ENCODE measurements at places on chromosomes 12 and 14.

GRCh38 chr12:43882578-43883178 lies 46.8 kb downstream of the TMEM117 start:
- no peak for DNase-seq

GRCh38 chr12:5840944-5841343 lies 104.1 kb downstream of the ANO2 start:
- DNase-seq, result no peak

DNA sequence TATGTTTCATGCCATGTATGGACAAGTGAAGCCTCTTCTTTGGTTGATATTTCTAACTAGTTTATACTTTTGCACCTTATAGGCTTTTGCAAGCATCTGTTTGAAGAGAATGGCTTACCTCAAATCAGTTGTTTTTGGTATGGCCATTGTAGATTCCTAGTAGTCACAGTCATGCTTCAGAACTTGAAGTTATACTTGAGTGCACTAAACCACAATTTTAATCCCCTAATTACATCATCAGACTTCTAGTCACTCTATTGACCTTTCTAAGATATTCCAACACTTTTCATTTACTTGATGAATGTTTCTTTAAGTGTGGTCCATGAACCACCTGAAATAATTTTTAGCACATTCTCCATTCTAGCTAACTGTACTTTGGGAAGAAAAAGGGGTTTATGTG lies 18.6 kb upstream of the KLRB1 start:
- DNase-seq, result no peak

DNA sequence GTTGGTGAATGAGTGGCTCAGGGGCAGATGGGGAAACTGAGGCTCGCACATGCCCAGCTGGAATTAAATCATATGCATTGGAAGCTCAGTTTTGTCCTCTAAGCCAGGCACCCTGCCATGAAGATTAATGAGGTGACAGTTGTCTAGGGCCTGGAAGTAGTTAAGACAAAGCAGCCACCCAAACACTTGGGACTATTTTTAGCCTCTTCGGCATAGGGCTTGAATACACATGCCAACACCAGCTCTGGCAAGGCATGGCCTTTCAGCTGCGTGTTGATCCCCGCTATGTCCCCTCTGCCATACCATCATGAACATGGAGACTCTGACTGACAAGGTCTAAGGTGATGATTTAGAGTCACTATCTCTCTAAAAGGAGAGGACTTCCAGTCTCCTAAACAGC lies 250.2 kb downstream of the KSR2 start:
- no peak for DNase-seq

GRCh38 chr14:92552066-92552465 lies 38.5 kb downstream of the RIN3 start:
- no peak for DNase-seq

DNA sequence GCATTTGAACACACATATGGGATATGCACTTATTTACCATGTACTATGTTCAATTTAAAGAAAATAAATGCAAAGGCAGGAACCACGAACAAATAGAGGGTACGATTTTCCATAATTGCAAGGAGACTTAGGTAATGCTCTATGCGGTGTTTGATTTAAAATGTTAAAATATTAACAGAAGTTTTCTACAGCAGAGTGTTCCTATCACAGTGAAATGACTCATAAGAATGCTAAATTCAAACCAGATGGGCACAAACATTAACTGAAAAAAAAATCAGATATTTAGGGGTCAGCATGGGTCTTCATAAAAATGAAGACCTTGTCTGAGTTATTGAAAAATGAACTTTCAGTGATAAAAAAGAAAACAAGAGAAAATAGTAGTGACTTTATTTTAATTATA lies 65.4 kb downstream of the LLPH start:
- DNase-seq, result no peak

GRCh38 chr12:82357340-82357739 lies 847 bp downstream of the CCDC59 start:
- DNase-seq, result no peak

GRCh38 chr14:53249059-53249458 lies 95.9 kb upstream of the DDHD1 start:
- no peak for DNase-seq
